ENCODE measurements at places on chromosomes 2 and 18.

DNA sequence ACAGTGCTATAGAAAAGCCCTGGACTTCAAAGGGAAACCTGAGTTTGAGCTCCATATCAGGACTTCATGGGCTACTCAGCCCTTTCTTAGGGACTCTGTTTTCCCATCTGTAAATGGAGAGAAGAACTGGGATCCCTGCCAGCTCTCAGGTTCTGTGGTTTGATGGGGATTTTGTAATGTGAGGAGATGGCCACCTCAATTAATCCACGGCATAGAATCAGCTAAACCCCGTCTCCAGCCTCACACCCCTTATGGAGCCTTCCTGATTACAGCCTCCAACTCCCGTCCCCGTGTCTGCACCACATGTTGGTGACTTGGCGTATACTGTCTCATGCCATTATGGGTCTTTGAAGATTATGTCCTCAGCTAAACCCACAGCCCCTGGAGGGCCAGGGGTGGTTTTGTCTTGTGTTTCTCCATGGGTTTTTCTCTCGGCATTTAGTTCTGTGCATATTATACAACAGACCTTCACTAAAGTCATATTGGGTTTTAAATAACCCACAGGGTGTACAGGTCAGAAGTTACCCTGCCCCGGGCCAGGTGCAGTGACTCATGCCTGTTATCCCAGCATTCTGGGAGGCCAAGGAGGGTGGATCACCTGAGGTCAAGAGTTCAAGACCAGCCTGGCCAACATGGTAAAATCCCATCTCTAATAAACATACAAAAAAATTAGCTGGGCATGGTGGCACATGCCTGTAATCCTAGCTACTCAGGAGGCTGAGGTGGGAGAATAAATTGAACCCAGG, 63.8 kb upstream of the PPP1CB start:
- DNase-seq, result no peak

- no peak for DNase-seq
Measured at GRCh38 chr18:51255693-51256092, 58.2 kb upstream of the MEX3C start.

- DNase-seq, result no peak
Measured at GRCh38 chr18:55340998-55341397, 247.0 kb downstream of the TCF4 start.

DNA sequence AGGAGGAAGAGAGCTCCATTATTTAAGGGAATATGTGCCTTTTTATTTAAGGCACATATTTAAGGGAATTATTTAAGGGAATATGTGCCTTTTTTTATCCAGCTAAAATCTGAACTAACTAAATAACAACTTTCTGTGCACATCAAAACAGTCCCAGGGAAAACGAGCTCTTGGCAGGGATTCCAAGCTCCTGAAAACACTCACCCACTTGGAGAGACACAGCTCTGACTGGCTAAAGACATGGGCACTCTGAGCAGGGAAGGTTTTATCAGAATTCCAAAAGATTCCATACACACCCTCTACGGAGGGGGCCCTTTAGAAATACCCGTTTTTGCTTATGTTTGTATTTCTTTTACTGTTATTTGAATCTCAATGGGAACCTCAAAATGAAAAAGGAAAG, 181.0 kb downstream of the ZNF516 start:
- DNase-seq, result no peak

DNA sequence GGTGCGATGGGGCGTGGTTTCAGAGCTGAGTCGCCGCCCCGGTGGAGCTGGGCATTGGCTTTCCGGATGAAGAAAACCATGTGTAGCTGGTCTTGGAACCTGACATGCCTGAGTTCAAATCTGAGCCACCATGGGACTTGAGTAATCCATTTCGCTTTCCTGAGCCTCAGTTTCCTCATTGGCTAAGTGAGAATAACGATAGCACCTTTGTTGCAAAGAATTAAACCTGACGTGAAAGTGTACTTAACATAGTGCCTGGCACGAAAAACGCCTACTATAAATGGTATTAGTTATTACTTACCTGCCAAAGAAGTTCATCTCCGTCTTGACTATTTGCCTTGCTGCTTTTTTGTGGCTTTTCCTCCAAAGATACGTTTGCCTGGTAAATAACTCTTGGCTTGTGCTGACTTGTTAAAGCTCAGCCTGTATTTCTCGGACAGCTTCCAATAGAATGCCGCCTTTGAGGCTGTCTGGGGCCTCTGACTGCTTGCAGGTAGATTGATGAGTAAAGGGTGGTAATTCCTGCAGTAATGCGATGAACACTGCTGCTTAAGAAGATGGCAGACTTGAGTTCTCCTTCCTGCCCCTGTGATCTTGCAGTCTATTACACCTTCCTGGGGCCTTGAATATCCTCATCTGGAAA, 1.3 kb downstream of the CDCA7 start:
- peak; percentile 25 for DNase-seq

- DNase-seq, result no peak
Measured at GRCh38 chr2:60602828-60603532, 49.5 kb upstream of the BCL11A start.

DNA sequence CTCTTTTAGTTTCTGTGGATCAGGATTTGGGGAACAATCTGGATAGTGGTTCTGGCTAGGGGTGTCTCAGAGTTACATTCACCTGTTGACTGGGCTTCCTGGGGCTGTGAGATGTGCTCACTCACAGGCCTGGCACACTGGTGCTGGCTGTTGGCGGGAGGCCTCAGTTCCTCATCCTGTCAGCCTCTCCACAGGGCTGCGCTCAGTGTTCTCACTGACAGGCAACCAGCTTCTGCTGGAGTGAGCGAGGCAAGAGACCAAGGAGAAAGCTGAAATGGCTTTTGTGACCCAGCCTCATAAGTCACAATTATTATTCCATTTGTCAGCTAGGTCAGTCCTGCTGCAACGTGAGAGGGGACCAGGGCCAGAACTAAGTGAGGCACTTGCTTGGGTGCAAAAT, 180.6 kb upstream of the GLI2 start:
- no peak for DNase-seq

- DNase-seq, result no peak
Measured at GRCh38 chr2:56013475-56013874, 89.9 kb upstream of the EFEMP1 start.

DNA sequence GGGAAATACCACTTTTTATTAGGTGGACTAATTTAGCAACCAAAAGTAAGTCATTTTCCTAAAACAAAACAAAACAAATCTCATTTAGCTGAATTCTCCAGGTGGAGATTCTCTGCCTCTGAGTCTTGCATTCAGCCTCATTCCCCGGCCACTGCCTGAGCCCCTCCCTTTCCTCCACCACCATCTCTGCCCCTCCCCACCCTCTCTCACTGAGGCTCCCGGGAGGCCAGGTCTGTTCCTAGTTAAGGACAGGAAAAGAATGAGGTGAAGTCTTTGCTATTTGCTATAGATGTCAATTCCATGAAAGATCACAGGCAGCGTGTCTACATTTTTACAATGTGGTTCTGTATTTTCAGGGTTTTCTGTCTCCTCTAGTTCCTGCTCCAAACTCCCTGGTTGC, 83.0 kb upstream of the SOX11 start:
- DNase-seq, result no peak

DNA sequence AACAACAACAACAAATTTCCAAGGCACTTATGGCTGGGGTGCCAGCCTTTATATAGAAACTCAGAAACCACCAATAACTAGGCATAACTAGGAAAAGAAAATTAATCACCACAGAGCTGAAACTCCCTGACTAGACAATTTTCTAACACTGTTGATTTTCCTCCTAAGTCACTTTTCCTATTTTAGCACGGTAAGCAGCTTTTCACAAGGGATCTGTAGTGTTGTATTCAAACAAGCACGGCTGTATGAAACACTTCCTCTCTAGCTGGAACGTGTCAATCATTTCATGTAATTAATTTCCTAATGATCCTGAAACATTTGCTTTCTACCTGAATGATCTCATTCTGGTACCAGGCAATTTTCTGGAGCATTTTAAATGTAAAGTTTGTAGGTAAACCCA, 645.0 kb downstream of the IRS1 start:
- DNase-seq, result no peak

- no peak for DNase-seq
Measured at GRCh38 chr18:42915299-42915698, 200.2 kb downstream of the RIT2 start.

DNA sequence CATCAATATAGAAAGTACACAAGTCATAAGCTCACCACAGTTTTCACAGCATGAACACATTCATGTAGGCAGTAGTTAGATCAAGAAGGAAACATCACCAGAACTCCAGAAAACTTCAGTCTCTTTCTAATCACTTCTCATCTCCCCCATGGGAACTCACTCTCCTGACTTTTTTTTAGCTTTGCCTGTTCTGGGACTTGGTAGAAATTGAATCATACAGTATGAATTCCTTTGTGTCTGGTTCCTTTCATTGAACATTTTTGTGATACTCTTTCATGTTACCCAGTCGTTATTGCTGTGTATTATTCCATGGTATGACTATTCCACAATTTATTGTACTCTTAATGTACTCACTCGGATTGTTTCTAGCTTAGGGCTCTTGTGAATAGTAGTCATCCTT, 160.2 kb downstream of the TAF4B start:
- no peak for DNase-seq

DNA sequence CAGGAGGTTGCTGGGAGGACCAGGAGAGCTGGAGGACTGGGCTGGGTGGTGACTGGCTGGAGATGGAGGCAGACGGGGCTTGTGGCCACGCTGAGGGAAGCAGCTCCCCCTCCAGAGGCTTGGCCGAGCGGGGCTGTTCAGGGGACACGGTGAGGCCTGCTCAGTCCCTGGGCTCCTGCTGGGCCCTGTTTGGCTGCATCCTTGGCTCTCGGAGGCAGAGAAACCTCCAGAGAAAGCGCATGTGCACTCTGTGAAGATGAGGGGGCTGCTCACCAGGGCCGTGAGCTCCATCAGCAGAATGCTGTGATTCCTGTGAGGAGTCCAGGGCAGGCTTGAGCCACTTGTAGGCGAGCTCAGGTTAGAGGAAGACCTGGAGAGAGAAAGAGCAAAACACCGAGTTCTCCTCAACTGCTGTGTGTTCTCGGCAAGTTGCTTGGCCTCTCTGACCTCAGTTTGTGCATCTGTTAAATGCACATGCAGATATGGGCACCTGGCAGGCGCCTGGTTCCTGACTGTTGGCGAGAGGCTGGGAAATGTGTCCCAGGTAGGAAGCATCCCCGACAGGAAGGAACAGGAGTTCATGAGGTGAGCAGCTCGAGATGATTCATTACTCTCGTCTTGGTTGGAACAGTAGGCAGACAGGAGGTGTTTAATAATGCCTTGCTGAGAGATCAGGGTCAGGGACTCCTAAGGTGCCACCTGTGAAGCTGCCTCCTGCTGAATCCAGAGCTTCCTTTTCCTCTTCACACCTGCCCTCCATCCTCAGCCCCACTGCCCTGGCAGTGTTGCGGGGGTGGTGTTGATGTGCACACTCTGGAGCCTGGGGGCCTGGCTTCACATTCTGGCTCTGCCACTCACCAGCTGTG, 941 bp downstream of the ZAP70 start:
- no peak for DNase-seq

- DNase-seq, result no peak
Measured at GRCh38 chr2:134926231-134926931, 7.8 kb downstream of the CCNT2 start.

DNA sequence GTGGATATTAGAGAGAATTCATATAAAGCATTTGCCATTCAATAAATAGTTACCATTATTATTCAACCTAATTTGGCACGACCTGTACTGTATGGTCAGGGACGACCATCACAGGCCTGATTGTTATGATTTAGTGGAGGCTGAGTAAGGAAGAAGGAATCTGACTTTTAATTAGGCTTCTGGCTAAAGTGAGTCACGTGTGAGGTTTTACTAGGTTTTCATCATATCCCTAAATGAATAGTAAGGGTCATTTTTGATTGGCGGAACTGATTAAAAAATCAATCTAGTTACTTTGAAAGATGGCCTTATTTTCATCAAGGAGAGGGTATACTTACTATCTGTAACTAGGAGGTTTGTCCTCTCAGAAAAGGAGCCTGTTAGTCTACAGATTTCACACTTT, 143.4 kb downstream of the ADCYAP1 start:
- no peak for DNase-seq

GRCh38 chr2:119760956-119761275, 1.2 kb downstream of the PTPN4 start:
- no peak for DNase-seq

DNA sequence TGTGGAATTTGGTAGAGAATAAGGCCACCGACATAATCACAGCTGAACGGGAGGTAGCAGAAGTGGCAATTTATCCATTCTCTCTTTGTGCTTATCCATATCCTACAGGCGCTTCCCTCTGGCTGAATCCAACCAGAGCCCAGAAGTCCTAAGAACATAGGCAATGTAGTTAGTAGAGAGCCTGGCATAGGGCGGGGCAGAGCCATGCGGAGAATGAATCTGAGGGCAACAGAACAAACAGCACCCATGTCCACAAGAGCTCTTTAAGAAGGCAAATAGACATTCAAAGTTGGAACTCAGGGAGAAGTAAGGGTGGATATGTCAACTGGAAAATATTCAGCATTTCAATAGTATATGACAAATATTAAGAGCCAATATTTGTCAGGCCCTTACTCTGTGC, 305.9 kb upstream of the VWC2L start:
- DNase-seq, result no peak

DNA sequence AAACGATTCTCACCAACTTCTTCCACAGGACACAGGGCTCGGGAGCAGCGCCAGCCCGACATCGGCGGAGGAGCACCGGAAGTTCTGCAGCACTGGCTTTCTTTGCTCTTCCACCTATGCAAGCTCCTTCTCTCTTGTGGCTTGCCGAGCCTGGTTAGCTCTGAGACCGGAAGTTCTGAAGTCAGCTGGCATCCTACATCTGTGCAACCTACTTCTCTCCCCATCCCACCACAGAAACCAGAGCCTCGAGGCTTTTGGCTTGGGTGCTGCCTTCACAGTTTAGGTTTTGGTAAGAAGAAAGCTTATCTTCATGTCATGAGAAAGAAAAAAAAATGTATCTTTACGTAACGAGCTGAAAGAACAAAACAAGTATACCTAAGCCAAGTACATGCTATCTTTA, 111.7 kb downstream of the ANKRD44 start:
- DNase-seq, result peak; percentile 70

GRCh38 chr18:2985628-2986027, 27.3 kb downstream of the LPIN2 start:
- no peak for DNase-seq

- no peak for DNase-seq
Measured at GRCh38 chr2:235940330-235940729, 227.9 kb downstream of the GBX2 start.

DNA sequence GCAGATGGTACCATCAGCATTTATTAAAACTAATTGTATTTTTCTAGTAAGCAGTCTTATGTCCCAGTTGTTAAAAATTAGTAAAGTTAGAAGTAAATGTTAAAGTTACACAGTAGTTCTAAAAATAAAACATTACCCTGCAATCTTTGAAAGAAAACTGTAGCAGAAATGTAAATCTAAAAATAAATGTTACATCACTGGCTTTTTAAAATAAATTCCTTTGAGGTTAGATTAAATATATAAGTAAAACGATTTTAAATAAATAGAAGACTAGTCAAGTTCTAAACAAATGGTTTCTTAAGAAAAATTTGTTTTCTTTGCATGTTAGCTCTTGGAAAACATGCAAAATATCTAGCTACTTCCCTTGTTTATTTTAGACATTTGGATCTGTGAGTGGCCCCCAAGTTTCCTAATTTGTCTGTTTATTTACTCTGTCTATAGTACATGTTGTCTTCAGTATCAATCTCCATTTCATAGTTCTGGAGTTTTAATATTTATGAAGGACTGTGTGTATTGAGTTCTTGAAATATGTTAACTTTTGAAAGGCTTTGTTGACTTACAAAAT, 58.2 kb downstream of the GLS start:
- DNase-seq, result no peak

All from stimulated activated CD8-positive, alpha-beta memory T cell treated with anti-CD3 and anti-CD28 coated beads, Interleukin-7, amount 100 ng/mL, for 48 hours (primary cell).